ENCODE measurements at places on chromosomes 7 and 10.

DNA sequence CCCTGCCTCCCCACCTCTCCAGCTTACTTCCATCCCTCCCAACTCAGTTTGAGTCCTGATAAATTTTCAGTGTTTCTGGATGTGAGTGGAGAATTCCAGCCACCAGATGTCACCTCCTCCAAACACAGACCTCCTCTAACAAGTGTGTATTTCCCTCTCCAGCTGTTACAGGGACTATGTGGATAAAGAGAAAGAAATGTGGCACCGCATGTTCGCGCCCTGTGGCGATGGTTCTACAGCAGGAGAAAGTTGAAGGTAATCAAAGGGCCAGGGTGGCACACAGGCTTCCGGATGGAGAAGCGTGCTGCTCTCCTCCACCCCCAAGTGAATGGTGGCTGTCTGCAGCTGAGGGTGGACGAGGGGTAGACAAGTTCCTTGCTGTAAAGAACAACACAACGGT is 14.7 kb downstream of the FKBP6 start:
- no peak for DNase-seq

DNA sequence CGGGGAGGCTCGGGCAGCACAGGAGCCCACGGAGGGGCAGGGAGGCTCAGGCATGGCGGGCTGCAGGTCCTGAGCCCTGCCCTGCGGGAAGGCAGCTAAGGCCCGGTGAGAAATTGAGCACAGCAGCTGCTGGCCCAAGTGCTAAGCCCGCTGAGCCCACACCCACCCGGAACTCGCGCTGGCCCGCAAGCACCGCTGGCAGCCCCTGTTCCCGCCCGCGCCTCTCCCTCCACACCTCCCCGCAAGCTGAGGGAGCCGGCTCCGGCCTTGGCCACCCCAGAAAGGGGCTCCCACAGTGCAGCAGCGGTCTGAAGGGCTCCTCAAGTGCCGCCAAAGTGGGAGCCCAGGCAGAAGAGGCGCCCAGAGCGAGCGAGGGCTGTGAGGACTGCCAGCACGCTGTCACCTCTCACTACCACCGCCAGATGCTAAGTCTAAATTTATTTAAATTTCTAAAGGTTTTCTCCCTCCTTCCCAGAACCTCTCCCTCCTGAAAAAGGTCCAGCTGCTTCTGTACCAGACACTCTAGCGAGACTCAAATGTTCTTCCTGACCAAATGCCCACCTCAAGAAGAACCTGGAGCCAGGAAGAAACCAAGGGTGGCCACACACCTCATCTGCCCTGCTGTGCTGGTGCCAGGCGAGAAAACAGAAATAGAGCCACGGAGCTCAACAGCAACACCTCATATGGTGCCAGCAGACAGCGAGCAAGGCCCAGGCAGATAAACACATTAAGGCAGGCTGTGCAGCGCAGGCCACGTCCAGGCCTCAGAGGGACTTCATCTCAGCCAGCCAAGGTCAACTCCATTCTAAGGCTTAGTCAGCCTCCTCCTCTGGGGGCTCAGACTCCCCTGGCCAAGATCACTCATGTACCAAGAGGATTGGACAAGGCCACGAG is 47.0 kb downstream of the KCNMA1 start:
- no peak for DNase-seq

DNA sequence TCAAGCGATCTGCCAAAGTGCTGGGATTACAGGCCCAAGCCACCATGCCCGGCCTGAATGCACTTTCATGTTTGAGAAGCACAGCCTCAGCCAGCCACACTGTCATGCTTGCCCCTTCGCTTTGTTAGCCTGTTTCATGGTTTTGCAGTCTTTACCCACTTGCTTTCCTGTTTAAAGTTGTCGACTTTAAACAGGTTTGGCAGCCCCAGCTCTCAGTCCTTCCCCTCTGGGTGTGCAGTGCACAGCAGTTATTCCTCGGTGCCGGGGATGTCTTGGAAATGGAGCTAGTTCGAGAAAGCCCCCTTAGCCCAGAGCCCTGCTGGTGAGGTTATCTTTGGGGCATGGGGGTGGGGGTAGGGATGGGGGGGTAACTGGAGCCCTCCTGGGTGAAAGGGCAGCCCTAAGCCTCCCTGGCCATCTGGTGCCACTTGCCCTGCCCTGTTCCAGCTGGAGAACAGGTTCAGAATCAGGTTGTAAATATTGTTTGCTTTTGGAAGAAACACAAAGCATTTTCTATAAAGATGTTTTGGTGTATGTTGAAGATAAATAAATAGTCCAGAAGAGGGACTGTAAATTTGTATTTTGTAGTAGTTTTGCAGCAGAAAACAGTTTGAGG is 14.8 kb downstream of the TSPAN14 start:
- DNase-seq = no peak

- no peak for DNase-seq
Observed at GRCh38 chr7:106239406-106239805, 45.4 kb downstream of the NAMPT start.

- no peak for DNase-seq
Observed at GRCh38 chr7:155001756-155002410, 1.0 kb downstream of the PAXIP1 start.

GRCh38 chr10:71259815-71260501 is 47.6 kb downstream of the UNC5B start:
- peak; percentile 27 for DNase-seq

- DNase-seq = no peak
Observed at GRCh38 chr7:5629941-5630340, 151.5 kb downstream of the RNF216 start.

DNA sequence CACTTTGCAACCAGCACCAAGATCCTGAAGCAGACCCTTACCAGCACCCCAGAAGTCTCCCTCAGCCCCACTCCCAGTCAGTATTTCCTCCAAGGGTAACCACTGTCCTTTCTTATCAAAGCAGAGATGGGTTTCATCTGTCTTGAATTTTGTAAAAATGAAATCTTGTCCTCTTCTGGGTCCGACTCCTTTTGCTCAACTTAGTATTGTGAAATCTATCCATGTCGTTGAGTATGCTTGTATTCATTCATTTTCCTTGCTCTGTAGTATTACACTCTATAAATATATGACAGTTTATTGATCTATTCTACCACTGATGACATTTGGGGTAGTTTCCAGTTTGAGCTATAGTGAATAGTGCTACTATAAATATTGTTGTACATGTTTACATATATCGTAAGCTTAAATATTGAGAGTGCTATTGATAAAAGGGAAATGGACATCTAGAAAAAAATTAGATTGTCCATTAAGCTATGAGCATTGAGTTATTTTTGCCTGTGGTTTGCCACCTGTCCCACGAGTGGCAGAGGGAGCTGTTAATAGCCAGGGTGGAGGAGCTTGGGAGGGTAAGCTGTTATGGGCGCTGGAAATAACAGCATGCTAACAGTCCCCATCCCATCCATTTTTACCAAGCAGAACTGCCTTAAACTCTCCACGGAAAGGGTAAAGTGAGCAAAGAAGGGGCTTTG is 36.5 kb downstream of the AIFM2 start:
- no peak for DNase-seq

DNA sequence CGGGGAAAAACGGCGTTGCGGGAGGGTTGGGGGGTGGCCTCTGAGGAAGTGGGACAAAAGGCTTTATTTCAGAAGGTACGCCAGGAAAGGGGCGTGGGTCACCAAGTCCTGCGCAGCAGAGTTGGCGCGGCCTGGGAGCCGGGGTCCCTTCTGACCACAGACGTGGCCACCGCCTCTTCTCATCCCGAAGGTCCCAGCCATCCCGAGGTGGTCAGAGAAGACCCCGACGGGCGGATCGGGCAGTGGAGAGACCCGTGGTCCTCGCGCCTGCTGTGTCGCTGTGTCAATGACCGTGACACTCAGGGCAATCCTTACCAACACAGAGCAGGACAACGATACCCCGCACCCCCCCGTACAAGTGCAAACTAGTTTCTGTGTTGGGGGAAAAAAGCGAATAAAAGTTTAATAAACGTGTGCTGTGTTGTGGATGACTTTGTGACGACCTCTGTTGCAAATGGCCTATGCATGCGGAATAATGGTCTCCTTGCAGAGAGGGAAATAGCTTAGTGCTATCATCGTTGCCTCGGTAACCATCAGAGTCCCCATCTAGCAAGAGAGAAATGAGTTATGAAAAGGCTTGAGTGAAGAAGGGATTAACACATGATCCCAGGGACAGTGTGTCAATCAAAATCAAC is 19.4 kb upstream of the GATA3 start:
- peak; percentile 11 for DNase-seq

- DNase-seq = peak; percentile 70
Observed at GRCh38 chr7:55288070-55288824, 76.9 kb upstream of the LANCL2 start.

DNA sequence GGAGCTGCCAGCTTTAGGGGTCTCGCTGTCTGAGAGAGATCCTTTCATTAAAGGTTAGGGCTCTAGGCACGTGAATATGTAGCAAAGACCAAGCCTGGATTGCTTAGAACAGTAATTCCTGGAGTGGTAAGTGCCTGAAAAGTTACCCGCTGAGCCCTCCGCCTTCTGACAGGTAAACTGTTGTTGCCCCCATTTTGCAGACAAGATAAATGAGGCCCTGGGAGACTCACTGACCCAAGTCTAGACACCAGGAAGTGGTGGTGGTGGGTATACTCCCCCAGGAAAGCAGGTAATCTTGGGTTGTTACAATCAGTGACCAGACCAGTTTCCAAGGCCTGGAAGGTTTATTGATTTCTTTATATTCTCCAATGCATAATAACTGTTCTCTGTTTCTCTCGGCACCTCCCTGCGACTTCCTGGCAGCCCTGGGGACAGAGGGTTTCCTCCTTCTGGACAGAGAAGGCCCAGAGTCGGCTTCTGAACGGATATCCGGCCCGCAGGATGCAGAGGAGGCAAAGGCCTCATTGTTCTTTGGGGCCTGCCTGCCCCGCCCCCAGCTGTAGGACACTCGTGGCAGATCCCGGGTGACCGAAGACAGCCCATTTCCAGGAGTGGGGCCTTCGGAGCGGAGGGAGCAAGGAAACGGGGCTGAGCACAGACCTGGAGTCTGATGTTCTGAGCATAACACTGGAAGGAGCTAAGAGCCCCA is 1.3 kb upstream of the GRK5 start:
- no peak for DNase-seq

DNA sequence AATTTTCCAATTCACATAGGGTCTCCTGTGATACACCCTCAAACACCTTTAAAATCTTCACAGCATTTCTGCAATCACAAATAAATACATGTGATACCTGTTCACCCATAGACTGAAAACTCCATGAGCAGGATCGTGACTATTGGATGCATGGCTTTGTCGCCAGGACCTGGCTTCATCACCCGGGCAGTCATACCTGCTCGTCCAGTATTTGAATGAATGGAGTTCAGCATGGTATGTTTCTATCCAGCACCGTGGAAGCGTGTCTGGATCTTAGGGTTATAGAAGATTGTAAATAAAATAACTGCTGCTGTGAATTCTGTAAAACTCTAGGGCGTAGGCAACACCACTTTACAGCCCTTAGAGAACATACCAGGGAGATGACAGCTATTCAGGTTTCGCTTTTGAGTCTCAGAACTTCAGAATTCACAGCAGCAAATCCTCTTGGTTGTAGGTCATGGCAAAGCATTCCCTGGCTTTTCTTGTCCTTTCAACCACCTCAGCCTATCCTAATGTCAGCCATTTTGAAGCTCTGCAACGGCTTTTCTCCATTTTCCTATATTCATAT is 47.4 kb upstream of the USP6NL start:
- DNase-seq = no peak

DNA sequence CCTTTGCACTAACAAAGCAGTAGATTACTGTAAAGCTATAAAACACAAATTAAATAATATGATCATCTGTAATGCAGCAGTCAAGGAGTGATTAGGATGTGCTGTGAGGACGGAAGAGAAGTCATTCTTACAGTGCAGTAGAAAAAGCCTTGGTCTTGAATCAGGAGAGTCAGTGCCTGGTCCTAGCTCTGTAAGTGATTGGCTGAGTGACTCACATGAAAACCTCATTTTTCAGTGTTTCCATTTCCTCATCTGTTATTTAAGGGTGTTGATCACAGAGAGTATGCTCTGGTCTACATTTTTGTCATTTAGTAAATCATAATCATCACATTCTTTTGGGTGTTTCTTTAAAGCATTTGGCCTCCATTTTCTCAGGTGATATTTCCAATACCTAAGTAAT is 717.8 kb downstream of the LRMDA start:
- DNase-seq = no peak

- DNase-seq = no peak
Observed at GRCh38 chr10:124677749-124678556, 66.2 kb downstream of the FAM53B start.

- DNase-seq = no peak
Observed at GRCh38 chr7:74405191-74405898, 48.4 kb upstream of the GTF2IRD1 start.

GRCh38 chr10:104472505-104472904 is 118.9 kb downstream of the CFAP58 start:
- no peak for DNase-seq

DNA sequence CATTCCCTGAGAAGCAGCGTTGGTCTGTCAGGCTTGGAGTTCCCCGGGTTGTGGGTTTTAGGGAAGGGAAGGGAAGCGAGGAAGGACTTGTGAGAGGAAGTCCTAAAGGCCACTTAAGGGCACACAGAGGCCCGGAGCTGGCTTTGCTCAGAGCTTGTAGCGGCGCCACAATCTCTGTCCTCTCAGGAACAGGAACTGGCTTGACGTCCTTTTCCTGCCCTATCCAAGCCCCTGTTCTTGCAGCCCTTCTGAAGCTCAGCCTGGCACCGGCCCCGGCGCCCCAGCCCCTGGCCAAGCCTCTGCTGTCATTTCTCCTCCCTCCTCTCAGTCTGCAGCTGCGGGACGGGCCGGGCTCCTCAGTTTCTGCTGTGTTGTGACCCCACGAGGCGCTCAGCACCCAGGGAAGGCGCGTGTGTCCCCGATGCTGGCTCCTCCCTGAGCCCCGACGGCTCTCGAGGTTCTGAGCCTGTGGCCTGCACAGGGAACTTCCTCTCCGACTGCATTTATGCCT is at the start of gene GIMAP8:
TSS of gene GIMAP8 (plus strand) at position 140 of the 511 bp plus-strand sequence. CDS start 16,069 bp downstream, outside the sequence.
- no peak for DNase-seq

- DNase-seq = no peak
Observed at GRCh38 chr10:11959966-11960365, 82.6 kb downstream of the UPF2 start.

- DNase-seq = no peak
Observed at GRCh38 chr7:111051832-111052231, 39.1 kb upstream of the LRRN3 start.

DNA sequence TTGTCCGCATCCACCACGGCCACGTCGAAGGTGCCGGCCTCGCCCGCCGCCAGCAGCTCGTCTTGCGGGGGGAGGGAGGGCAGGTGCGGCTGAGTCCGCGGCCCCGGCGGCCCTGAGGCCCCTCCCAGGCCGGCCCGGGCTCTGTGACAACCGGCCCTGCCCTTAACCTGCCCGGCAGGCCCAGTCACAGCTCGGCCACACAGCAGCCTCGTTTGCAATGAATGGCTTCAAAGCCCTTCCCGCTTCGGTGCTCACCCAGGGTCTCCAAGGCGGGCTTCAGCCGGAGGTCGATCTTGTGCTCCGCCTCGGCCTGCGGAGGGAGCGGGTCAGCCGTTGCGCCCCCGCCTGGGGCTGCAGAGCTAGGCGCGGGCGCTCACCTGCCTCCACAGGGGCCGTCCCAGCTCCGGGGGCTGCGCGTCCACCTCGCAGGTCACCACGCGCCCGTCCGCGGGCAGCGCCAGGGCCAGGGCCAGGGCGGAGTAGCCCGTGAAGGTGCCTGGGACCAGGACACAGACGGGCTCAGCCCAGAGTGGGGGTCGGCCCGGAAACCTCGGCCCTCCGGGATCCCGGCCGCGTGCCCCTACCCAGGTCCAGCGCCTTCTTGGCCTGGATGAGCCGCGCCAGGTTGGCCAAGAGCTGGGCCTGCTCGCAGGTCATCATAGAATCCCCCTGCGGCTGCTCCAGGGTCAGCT is 928 bp downstream of the COMTD1 start:
- no peak for DNase-seq
